GM19239 (cell line): ENCODE measurements at places on chromosomes 7 and 10.

DNA sequence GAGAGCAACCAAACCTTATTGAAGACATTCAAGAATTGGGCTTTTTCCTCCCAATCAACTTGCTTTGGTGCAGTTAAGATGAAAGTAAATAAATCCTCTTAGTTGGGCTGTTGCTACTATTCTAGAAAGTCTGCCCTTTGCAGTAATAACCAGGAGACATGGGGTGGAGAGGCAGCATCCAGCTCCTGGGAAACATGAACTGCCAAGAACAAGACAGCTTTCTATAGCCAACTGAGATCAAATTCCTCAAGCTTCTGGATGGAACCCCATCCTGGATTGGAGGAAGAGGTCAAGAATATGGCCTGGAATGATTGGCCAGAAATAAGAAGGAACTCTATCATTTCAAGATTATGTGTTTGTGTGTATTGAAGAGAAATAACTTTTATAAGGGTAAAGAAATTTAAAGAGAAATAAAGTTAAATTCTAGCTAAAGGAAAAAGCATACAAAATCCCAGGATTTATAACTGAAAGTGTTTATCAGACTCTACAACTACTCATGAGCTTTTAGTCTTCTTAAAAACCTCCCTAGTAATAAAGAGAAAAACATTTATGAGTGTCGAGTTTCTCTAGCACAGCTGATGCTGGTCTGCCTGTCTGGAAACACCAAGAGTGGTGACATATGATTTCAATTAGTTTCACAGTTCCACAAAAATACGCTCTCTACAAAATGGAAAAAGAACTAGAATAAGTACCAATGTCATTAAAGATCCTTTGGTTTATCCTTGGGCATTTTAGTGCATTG, 70.1 kb upstream of the COL1A2 start:
- no peak for DNase-seq

GRCh38 chr7:17247357-17247756, 51.1 kb upstream of the AHR start:
- no peak for DNase-seq

DNA sequence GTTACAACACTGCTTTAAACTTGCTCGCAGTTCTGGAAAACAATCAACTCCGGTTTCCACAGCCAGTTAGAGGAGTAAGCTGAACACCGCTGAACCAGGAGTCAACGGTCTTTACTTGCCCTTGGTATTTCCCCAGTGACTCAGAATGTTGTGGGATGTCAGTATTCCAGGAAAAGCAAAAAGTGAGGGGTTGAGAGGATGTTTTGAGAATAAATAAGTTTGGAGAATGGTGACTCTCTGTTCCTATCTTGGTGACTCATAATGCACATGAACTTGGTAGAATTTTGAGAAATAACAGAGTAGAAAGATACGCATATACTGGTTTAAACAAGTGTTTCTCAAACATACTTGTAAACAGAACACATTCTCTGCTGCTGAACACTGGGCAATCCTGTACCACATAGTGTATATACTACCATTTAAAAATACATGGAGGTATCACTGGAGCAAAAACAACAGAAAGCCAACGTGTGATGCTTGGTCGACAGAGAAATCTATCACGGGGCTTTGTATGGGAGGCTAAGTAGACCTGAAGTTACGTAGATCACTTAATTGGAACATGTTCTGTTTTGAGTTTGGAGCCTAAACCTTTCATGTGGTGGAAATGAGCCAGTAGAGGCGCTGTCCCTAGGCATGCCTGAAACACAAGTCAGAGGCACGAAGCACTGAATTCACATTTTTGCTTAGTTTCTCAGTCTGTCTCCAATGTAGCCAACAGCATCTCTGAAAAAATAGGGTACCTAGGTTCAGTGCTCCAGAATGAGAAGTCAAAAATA, 534.3 kb downstream of the PARD3 start:
- DNase-seq, result no peak

GRCh38 chr10:73646598-73647041, 5.3 kb upstream of the MYOZ1 start:
- DNase-seq, result no peak

- no peak for DNase-seq
Observed at GRCh38 chr10:45580371-45581215, 92.0 kb downstream of the ZFAND4 start.

- no peak for DNase-seq
Observed at GRCh38 chr10:102635377-102635776, 8.9 kb upstream of the TRIM8 start.

DNA sequence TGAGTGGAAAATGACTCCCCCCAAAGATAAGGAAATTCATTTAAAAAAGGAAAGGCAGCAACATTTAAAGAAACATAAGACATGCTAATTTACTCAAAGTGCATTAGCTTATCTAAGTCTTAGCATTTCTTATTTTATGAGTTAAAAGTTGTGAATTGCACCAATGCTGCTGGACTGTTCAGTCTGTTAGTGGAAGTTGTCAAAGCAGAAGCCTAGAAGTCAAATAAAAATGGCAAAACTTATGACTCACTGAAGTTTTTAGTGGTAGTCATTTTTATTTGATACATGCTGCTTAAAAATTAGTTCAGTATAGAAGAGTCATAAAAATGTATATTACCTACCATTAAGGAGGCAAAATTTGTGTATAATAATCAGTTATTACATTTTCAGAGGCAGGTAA, 90.8 kb upstream of the FGL2 start:
- no peak for DNase-seq

DNA sequence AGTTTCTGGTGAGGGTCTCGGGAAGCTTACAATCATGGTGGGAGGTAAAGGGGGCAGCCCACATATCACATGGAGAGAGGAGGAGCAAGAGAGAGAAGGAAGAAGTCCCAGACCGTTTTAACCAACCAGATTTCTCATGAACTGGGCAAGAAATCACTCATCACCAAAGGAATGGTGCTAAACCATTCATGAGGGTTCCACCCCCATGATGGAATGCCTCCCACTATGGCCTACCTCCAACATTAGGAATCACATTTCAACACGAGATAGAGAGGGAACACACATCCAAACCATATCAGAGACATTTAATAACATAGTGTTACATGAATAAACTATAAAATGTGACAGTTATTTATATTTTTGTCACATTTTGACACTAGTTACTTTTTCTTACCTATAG, 214.8 kb upstream of the MAGI2 start:
- DNase-seq, result no peak

- no peak for DNase-seq
Observed at GRCh38 chr7:41708581-41709358, 5.9 kb upstream of the INHBA start.

DNA sequence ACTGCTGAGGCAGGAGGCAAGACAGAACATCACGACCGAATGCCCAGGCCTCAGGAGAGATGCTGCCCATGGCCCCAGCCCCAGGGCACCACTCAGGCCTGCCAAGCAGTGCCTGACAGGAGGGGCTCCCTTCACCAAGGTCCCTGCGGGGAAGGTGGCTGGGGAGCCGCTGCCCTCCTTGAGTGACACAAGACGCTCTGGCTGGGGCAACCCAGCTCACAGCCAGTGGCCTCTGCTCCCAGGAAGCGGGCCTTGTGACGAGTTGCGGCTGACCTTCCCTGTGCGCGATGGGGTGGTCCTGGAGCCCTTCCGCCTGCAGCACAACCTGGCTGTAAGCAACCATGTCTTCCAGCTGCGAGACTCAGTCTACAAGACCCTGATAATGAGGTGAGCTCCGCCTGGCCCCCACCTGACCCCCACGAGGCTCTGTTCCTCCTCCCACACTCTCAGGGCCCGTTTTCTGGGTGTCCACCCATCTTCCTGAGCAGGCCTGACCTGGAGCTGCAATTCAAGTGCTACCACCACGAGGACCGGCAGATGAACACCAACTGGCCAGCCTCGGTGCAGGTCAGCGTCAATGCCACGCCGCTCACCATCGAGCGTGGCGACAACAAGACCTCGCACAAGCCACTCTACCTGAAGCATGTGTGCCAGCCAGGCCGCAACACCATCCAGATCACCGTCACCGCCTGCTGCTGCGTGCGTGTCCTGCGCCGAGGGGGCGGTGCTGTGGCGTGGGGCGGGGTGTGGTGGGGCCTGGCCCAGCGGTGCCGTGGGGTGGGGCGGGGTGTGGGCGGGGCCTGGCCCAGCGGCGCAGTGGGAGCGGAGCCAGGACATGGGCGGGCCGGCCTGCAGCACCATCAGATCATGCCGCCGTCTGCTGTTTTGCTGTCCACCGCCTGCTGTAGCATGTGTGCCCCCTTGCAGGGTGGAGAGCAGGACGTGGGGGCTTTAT, 12.8 kb downstream of the ZMIZ2 start:
- no peak for DNase-seq

DNA sequence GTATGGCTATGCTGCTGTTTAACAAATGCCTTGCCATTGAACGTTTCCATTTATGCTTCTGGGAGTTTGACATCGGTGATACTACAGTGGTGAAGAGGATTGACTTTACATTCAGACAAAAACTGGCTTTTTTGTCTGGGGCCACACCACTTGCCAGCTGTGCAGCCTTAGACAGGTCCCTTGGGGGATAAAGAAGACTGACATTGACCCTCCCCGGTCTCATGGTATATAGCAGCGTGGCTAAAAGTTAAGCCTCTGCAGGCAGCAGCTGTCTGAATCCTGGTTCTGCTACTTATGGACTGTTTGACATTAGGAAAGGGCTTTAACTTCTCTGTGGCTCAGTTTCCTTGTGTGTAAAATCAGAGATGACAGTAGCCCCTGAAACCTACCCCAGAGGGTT, 42.0 kb upstream of the PTF1A start:
- DNase-seq, result no peak

DNA sequence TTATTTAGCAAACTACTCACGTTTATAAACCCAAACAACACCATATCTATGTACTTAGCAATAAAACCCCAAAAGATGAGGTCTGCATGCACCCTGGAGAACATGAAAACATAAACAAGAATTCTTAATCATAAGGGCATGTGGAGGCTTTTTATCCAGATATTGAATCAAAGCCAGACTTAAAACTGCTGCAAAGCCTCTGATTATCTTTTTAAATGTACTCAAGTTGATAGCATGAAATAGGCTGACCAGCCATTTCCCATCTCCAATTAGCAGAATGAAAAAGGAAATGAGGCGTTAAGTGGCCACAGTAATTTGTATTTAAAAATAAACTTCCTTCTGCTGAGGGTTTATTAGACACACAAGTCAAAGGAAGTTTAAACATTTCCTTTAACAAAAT, 48.3 kb downstream of the ITIH5 start:
- no peak for DNase-seq

DNA sequence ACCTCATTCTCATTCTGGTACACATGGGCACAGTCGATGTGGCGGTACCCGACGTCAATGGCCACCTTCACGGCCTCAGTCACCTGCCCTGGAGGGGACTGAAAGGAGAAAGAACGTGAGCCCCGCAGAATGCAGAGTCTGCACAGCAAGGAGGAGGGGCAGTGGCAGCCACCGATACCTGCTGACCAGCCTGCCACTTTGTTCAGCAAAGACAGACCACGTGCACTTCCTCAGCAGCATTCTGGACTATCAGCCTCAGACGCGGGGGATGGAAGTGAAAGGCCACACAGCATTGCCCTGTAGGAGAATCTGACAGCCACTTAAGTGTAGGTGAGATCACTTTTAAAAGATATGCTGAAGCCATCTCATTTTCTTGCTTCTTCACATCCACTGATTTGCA, 7.2 kb downstream of the AKR1B1 start:
- no peak for DNase-seq

GRCh38 chr10:67269828-67270227, 344.0 kb downstream of the LRRTM3 start:
- DNase-seq, result no peak

GRCh38 chr10:34489973-34490745, 324.9 kb downstream of the PARD3 start:
- DNase-seq, result no peak

- DNase-seq, result no peak
Observed at GRCh38 chr7:130960208-130960988, 226.4 kb upstream of the KLF14 start.

DNA sequence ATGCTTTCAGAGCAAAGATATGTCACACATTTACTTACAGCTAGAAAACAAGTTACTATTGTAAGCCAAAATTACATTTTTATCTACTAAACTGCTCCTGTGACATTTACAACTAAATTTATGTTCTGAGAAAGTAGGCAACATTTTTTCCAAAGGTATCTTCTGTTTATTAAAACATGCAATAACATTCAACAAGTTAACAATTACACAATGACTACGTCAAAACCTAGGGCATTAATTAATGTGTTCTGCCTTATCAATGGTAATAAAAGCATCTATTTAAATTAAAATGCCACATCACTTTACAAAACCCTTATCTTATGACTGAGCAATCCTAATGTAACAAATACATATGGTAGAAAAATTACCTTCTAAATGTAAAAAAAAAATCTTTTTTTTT, 14.9 kb downstream of the ASZ1 start:
- no peak for DNase-seq

GRCh38 chr10:84340187-84340586, 11.8 kb downstream of the CCSER2 start:
- no peak for DNase-seq

DNA sequence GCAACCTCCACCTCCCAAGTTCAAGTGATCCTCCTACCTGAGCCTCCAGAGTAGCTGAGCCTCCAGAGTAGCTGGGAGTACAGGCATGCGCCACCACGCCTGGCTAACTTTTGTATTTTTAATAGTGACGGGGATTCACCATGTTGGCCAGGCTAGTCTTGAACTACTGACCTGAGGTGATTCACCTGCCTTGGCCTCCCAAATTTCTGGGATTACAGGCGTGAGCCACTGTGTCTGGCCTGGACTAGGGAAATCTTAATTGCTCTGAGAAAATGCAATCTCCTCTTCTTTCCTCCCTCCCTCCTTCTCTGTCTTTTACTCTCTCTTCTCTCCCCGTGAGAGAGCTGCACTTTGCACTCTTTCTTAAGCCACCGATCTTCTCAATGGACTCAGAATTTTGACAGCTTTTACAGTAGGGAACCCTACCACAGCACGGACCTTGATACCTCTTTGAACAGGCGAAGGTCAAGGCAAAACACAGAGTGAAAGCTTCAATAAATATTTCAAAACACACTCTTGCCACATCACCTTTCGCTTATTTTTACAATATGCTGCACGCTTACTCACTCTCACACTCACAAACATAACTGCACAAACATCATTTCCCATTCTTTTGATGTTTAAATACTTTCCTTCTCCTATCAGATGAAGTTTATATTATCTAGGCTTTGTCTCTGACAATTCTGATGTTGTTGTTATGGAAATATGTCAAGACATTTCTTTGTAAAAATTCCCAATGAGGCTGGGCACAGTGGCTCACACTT, 173.4 kb upstream of the NRP1 start:
- DNase-seq, result no peak

- DNase-seq, result no peak
Observed at GRCh38 chr7:108307194-108307593, 149.0 kb downstream of the NRCAM start.

- DNase-seq, result no peak
Observed at GRCh38 chr7:81534446-81534845, 235.4 kb downstream of the HGF start.

DNA sequence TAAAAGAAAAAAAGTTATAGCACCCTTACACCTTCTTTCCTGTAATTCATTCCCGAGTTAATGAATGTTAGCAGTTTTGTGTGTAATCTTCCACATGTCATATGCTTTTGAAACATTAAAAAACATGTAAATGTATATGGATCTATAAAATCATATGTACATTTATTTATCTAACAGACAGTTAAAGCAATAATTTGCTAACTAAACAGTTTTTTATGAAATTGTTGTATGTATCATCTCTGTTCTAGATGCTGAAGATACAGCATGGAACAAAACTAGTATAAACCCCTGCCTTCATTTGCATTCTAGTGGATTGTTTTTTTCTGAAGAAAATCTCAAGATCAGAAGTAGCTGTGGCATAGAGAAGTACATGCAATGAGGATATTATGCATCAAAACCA, 165.0 kb downstream of the POU6F2 start:
- DNase-seq, result no peak
